ENCODE measurements at places on chromosomes 11 and 22.

GRCh38 chr11:12402025-12402424 lies 24.7 kb downstream of the PARVA start:
- no peak for DNase-seq

- no peak for DNase-seq
These were observed 456 bp upstream of the PARVB start for GRCh38 chr22:44023404-44024287.

- DNase-seq: no peak
These were observed 18.3 kb upstream of the CRY2 start for GRCh38 chr11:45828996-45829395.

DNA sequence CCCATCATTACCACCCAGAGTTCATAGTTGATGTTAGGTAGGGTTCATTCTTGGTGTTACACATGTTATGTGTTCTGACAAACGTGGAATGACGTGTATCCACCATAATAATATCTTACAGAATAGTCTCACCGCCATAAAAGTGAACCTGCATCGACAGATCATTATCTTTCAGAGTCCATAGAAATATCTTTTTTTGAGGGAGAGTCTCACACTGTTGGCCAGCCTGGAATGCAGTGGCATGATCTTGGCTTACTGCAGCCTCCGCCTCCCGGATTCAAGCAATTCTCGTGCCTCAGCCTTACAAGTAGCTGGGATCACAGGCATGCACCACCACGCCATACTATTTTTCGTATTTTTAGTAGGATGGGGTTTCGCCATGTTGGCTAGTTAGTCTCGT lies 113.9 kb downstream of the BCR start:
- no peak for DNase-seq

DNA sequence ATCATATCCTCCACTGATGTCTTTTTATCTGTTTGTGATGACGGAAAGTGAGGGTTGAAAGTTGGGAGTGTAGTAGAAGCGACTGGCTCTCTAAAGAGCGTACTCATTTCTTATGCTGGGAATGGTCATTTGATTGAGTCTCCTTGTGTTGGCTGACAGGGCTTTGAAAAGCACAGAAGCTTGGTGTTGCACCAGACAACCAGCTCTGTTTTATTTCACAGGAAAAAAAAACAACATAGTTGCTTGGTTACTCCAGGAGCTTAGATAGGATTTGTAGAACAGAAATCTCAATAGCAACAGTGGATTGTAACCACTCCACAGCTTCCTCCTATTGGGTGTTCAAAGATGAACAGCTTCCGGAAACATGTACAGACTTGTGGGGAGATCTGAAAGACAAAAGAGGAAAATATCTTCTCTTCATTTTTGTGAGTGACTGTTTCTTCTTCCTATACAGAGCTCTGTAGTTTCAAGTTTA lies 2.7 kb downstream of the RBM14 start:
- peak; percentile 62 for DNase-seq

GRCh38 chr11:78192223-78192719 lies 3.6 kb downstream of the USP35 start:
- DNase-seq: no peak

GRCh38 chr11:129061492-129062230 lies 119.0 kb upstream of the TP53AIP1 start:
- DNase-seq: peak; percentile 36

GRCh38 chr22:40922484-40923303 lies 28.5 kb upstream of the RBX1 start:
- DNase-seq: peak; percentile 64

GRCh38 chr11:108875134-108875533 lies 210.3 kb downstream of the DDX10 start:
- no peak for DNase-seq

DNA sequence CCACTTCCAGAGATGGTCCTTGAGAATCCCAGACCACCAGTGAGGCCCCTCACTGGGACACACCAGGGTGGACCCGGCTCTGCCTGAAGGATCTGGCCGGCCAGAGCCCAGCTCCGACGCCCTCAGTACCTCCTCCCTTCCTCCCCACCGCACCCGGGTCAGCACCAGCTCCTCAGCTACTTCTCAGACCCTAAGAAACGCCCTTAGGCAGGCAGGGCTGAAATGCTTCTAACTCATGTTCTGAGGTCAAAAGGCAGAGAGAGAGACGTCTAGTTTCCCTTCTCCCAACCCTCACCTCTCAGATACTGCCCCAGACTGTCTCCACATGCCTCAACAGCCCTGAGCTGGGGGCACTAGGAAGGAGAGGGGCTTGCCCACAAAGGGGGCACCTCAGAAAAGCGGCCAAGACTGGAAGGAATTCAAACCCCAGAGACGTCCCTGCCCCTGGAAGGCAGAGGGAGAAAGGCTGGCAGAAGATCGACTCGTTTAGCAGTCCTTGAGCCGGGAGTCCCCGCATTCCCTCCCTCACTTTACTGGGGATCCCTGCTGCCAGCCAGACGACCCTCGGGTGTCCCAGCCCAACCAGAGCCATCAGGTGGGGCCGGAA lies 539 bp downstream of the USH1C start:
- no peak for DNase-seq

DNA sequence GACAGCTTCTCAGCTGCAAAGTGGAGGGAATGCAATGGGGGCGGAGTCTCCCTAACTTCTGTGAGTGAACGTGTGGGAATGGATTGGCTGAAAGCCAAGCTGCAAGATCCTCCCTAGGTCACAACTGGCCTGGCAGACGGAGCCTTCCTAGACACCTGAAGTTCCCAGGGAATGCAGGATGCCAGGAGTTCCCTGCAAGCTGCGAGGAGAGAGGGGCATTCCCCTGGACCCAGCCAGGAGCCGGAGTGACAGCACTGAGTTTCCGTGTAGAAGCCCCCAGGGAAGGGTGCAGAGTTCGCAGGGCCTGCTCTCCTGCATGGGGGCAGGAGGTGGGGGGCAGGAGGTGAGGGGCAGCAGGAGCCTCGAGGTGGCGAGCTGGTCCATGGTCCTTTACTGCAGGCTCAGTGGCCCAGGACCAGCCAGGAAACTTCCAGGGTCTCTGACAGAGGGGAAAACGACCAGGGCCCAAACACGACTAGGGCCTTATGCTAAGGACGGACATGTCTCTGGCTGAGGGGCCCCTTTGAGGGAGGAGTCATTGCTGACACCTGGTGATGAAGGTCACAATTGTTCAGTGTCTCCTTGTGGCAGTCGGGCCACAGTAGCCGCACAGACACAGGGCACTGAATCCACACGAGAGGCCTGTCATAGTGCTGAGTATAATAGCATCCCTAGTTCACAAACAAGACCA lies 141.4 kb downstream of the FBXO7 start:
- no peak for DNase-seq

Measured in dermis microvascular lymphatic vessel endothelial cell (primary cell).